Stimulated activated naive CD8-positive, alpha-beta T cell treated with anti-CD3 and anti-CD28 coated beads, Interleukin-15, amount 100 ng/mL, for 72 hours (primary cell): ENCODE measurements at places on chromosomes 11 and 22.

DNA sequence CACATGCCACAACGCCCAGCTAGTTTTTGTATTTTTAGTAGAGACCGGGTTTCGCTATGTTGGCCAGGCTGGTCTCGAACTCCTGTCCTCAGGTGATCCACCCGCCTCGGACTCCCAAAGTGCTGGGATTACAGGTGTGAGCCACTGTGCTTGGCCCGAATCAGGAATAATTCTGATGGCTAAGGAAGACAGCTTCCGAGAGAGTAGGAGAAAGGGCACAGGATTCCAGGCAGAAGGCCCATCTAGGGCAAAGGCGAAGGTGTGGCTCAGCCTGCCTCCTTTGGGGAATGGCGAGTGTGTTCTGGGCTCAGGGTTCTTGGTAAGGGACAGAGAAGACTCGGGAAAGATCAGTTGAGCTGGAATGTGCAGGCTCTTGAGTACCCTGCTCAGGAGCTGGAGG, 1.6 kb upstream of the SYCE3 start:
- DNase-seq = no peak

- no peak for DNase-seq
Observed at GRCh38 chr11:70861559-70861958, 390.8 kb downstream of the SHANK2 start.

DNA sequence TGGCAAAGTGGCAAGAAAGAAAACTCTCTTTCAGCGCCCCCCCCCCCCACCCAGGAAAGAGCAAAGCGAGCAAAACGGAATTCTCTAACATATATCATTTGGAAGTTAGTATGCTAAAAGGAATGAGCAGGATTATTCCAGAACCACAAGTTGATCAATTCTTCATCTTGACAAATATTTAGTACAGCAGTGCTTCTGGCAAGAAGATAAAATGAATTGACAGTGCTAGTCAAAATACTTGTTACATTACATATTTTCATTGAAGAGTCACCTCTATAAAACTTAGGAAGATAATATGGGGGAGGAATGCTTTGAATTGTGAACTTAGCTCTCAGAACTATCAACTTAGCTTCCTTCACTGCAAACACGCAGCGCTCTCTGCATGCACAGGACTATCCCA, 377.4 kb downstream of the DYNC2H1 start:
- DNase-seq = no peak

- DNase-seq = no peak
Observed at GRCh38 chr11:69825037-69825834, 6.0 kb upstream of the FGF3 start.

DNA sequence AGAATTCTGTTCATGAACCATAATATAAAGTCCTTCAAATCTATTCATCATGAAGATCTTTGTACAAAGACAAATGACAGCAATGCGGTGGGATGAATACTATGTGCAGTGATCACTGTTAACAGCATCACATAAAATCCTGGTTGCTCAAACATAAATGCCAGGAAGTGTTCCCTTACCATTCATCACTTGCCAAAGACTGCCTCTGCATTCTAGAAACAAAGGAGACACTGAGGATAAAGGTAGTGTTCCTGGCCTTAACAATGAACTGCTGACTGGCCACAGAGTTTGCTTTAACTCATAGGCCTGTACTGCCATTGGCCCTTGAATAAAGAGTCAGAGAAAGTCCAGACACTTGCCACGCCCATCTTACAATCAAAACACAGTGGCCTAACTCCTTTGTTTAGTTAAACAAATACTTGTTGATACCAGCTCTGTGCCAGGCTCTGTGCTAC, 29.5 kb downstream of the C2CD3 start:
- no peak for DNase-seq

GRCh38 chr11:34647131-34647530, 26.2 kb downstream of the EHF start:
- DNase-seq = no peak

- DNase-seq = no peak
Observed at GRCh38 chr22:21042978-21043859, 2.5 kb upstream of the LRRC74B start.

DNA sequence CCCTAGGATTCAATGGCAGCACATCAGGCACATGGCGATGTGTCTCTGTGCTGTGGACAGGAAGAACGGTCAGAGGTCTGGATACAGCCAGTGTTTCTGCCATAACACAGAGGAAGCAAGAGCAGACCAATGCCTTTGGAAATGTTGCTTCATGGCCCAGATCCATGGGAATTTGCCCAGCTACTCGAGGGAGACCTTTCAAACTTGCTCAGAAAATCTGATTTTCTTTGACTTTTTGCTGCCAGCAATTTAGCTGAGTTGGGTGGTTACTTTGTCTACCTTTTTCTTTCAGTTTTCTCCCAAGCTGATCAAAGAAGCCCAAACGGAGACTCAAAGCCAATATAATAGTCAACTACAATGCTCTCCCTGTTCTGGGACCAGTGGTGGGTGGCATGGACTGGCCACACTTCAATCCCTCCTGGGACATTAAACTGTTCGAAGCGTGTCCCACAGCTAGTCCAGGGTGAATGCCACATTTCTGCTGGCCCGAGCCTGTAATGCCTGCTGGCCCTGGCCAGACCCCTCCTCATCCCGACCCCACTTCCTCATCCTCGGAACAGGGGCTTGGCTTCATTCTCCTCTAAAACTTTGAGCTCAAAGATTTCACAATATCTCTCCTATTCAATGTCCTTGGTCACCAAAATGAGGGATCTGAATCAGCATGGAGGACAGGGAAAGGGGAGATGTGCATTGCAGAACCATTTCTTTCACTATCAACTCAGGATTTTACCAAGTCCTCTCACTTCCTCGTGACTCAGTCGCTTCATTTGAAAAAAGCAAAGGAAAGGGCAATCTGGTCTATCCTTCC, 93.3 kb downstream of the ABTB2 start:
- DNase-seq = no peak

DNA sequence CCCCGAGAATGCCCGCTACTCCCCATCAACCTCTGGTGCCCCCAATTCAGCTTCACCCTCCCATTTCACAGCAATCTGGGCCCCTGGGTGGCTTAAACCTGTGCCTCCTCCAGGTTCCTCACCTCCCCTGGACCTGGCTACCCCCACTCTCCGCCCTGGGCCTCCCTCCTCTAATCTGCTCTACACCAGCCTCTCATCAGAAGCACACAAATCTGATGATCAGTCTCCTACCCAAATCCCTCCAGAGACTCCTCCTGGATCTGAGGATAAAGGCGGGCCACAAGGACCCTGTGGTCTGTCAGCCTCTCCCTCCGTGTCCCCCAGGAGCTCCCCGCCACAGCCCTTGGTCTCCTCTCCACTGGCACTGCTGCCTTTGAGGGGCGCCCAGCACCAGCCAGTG, 23.2 kb upstream of the IGLL1 start:
- DNase-seq = no peak

- no peak for DNase-seq
Observed at GRCh38 chr11:17770048-17770652, 35.6 kb downstream of the KCNC1 start.

GRCh38 chr22:19143967-19144400, 467 bp downstream of the ESS2 start:
- peak; percentile 41 for DNase-seq

- DNase-seq = no peak
Observed at GRCh38 chr11:43145653-43146052, 166.1 kb upstream of the API5 start.

- DNase-seq = no peak
Observed at GRCh38 chr11:73283276-73284000, 11.3 kb downstream of the P2RY6 start.

DNA sequence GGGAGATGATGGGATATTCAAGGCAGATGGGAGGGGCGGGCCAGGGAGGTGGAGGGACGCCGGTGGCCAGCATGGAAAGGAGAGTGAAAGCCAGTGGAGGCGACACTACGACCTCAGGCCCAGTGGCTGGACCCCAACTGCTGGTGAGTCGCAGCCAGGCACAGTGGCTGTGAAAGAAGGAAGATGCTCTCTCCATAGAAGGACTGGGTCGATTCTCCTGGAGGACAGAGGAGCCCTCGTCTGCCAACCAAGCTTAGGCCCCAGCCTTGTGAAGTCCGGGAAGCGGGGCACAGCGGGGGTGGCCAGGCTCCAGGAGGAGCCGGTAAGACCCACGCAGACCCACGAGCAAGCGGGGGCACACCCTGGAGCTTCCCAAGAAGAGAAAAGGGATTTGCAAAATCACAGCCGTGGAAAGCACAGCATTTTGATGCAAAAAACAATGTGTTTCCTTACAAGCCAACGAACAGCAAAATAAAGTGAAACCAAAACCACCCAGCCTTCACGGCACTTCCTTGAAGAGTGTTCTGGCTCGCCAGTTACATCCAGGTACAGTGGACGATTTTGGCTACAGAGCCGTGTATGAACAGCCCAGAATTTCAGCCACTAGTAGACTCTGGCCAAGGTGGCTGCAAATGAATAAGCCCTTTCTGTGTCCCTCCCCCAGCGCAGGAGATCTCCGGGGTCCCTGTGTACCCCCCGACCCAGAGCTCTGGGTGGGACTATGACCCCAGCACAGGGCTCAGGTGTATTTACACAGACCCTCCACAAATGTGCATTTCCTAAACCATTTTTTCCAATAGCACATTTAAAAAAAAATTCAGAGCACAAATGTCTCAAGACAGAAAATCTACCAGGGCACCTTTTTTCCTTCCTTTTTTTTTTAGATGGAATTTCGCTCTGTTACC, 96.9 kb downstream of the TRMU start:
- peak; percentile 41 for DNase-seq

- DNase-seq = no peak
Observed at GRCh38 chr11:35539256-35539655, 13.8 kb upstream of the PAMR1 start.
